Eye (tissue), 1 donor: ENCODE measurements at places on chromosomes 16 and 17.

- no peak for DNase-seq
Observed at GRCh38 chr17:72349491-72349995, 228.7 kb downstream of the SOX9 start.

- DNase-seq = no peak
Observed at GRCh38 chr17:39118674-39119419, 32.6 kb downstream of the PLXDC1 start.

DNA sequence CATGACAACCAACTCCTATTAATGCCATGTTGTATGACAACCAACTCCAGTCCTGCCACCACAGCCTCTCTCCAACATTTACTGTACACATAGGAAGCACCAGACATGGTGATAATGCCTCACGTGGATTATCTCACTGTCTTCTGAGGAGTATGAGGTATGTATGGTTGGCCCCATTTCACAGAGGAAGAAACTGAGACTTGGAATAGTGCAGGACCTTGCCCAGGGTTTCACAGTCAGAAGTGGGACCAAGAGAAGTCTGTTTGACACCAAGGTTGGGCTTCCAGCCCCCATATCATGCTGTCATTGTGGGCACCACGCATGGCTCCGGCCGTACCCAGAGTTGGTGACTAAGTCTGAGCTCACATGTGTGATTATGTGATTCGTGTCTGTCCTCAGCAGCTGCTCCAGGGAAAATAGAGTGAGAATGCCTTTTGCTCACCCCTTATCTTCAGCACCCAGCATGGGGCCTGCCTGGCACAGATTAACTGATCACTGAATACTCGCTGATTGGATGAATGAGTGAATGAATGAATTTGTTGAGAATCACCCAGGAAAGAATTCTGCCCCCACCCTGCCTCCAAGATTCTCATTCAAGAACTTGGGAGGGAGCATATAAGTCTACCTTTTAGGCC, 204.1 kb upstream of the NLRP1 start:
- no peak for DNase-seq

- DNase-seq = no peak
Observed at GRCh38 chr16:83116274-83116892, 489.6 kb downstream of the CDH13 start.

GRCh38 chr17:13917634-13918033, 151.7 kb upstream of the COX10 start:
- peak; percentile 3 for DNase-seq

- DNase-seq = peak; percentile 19
Observed at GRCh38 chr16:10332241-10332640, 53.6 kb upstream of the ATF7IP2 start.

DNA sequence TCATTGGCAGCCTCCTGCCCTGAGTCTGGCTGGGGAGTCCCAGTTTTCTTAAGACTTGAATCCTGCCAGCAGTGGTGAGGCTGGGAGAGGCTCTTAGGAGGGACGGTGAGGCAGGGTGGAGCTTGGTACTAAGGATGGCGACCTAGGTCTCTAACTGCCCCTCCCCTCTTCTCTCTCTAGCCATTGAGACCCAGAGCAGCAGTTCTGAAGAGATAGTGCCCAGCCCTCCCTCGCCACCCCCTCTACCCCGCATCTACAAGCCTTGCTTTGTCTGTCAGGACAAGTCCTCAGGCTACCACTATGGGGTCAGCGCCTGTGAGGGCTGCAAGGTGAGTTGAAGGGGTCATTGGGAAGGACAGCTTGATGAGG, 16.4 kb downstream of the GJD3 start:
- no peak for DNase-seq

- peak; percentile 91 for DNase-seq
Observed at GRCh38 chr17:81601525-81602120, 35.3 kb downstream of the NPLOC4 start.

DNA sequence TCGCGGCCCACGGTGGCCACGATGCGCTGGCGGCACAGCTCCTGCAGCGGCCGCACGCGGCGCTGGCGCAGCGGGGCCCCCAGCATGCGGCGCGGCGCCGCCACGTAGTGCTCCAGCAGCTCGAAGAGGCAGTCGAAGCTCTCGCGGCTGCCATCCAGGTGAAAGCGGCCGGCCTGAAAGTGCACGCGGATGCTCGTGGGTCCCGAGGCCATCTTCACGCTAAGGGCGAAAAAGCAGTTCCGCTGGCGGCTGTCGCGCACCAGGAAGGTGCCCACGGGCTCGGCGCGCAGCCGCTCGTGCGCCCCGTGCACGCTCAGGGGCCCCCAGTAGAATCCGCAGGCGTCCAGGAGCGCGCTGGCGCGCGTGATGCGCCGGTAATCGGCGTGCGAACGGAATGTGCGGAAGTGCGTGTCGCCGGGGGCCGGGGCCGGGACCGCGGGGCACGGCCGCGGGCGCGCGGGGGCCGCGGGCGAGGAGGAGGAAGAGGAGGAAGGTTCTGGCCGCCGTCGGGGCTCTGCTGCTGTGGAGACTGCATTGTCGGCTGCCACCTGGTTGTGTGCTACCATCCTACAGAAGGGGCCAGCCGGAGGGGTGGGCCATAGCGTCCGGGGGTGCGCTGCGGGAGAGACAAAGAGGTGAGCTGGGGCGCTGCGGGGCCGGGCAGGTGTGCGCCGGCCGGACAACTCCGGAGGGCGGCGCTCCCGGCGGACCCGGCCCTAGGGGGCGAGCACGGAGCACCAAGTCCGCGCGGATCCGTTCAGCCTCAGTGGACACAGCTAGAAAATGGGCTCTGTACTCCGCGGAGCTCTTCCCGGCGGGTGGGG, 879 bp downstream of the SOCS1 start:
- peak; percentile 76 for DNase-seq

DNA sequence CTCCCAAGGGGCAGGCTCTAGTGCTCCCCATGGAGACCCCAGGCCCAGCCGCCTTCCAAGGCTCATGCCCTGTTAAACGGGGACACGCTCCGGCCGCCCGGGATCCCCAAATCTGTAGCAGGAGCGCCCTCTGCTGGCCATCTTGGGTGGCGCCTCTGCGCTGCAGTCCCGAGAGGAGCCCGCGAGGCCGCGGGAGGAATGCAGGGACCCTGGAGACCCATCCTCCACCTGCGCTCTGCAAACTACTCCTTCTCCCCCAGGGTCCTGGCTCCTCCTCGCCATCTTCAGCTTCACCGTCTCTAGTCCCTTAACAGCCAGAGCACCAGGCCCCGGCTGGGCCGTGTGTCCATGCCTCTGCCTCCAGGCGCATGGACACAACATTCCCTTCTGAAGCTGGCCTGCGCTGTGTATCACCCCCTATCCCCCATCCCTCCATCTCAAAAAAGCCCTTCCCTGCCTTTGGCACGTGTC, 23.6 kb upstream of the KRT17 start:
- DNase-seq = peak; percentile 96

- DNase-seq = no peak
Observed at GRCh38 chr16:69465881-69466280, 41.5 kb downstream of the CYB5B start.

GRCh38 chr16:10502776-10503175, 77.6 kb downstream of the EMP2 start:
- no peak for DNase-seq

- no peak for DNase-seq
Observed at GRCh38 chr16:27269300-27270150, 953 bp upstream of the NSMCE1 start.

- no peak for DNase-seq
Observed at GRCh38 chr17:79678736-79679255, 51.9 kb upstream of the ENPP7 start.

DNA sequence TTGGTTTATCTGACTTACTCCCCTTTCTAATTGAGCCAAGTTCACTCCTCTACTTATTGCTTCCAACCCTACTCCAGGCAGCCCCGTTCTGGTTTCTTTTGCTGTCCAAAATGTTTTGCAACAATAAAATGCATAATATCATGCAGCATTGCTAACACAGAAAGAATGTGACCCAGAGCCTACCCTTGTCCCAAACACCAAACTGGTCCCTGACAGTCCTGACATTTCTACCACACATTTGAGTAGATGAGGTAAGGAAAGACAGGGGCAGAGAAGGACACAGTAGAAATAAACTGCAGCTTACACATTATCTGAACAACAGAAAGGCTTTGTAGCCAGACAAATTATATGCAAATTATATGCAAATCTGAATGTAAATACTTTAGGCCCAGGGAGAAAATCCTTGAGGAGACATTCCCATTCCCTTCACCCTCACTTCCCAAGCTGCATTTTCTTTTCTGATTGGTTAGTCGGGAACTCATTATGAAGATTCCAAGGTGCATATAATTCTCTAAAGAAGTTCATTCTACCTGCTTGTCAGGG, 31.6 kb downstream of the SOX9 start:
- DNase-seq = no peak

- DNase-seq = no peak
Observed at GRCh38 chr17:16934836-16935235, 37.1 kb downstream of the TNFRSF13B start.

GRCh38 chr17:62750631-62751051, 57.5 kb downstream of the MARCHF10 start:
- peak; percentile 86 for DNase-seq

DNA sequence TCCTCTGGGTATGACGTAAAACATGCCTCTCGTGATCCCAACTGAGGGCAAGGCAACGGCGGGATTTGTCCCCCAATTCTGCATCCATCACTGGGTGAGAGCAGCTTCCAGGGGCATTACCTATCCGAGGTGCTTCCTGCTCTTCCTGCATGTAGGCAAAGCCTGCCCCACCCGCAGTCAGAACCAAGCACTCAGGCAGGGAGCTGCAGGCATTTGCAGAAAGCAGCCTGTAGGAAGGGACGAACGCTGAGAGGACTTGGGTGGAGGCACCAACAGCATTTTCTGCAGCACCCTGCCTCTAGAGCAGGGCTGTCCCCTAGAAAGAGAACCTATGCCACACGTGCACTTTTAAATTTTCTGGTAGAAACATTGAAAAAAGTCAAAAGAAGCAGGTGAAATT, 5.5 kb downstream of the BCO1 start:
- DNase-seq = no peak

- no peak for DNase-seq
Observed at GRCh38 chr17:62572488-62572887, 55.0 kb upstream of the MRC2 start.

GRCh38 chr17:81249223-81250040, 10.3 kb downstream of the NDUFAF8 start:
- DNase-seq = no peak

DNA sequence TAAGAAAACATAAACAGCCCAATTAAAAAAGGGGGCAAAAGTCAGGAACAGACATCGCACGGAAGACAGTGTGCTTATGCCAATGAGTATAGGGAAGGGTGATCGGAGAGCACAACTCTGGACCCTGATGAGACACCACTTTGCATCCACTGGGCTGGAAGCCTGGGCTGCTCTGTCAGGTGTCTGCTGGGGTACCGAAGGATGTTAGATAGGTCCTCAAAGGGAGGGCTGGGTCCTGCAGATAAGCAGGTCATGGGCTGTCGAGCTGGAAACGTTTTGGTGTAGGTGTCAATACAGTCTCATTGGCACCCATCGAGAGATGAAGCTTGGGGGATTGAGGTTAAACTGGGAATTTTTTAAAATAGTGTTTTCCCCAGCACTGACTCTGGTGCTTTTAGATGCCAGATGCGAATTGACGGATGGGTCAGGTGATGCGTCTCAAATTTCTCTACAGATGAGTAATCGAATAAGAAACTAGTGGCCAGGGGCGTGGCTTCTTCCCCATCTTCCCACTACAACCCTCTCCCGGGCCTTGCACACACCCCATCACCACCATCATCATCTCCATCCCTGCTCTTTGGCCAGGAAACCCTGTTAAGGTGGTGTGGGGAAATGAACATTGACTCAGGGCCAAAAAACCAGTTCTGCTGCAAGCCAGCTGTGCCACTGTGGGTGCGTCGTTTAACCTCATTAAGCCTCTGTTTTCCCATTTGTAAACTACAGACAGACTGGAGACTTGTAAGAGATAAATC, 47.8 kb upstream of the IRF8 start:
- no peak for DNase-seq

- DNase-seq = peak; percentile 70
Observed at GRCh38 chr17:21453144-21453898, 77.2 kb downstream of the KCNJ12 start.

DNA sequence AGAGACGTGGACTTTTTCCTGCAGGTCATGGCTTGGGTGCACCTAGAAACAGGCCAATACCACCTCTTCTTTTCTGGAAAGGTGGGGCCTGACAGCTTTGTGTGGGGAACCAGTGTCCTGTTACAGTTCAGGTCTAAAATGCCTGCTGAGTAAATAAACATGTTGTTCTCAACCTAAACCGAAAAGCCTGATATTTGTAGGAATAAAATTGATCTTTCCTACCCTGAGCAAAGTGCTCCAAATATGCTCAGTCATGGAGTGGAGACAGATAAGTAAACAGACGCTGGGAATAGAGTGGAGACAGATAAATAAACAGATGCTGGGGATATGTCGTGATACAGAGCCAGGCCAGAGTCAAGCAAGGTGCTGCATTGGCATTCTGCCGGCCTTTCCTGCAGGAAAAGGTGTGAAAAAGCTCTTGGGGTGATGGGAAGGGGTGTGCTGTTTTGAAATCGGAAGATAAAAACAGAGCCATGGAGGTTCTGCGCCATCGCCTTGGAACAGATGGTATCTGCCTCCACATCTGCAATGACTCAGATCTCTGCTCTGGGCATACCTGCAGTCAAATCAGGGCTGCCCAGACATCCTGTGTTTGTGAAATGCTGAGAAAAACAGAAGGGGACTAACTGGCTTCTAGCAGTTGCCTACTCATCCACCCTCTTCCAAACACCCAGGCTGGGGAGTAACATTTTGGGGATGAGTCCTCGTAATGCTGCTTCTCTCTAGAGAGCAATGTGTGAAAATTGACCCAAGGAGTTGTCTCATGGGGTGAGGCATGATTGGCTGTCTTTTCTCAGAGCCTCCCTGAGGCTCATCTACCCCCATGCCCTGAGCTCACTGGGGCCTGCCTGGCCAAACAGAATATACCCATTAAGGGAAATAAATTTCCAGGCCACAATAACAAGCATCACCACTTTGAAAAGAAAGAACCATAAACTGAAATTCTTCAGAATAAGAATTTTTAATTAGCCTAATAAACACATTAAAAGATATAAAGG, 16.8 kb upstream of the TRPV2 start:
- DNase-seq = no peak

DNA sequence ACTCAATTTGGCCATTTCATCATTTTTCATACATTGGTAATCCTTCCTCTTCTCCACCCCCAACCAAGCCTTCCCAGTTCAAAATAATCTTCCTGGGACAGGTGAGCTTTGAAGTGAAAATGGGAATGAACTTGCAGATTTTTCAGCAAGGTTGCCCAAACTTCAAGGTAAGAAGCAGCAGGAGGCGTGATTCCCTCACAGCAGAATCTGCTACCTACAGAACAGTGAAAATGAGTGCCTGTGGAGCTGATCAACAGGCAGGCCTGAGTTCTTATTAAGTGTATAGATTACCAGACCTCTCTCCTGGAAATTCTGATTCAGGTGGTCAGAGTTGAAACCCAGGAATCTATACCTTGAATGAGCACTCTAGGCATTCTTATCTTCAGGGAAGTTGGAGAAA, 356.6 kb downstream of the RBFOX1 start:
- DNase-seq = no peak

DNA sequence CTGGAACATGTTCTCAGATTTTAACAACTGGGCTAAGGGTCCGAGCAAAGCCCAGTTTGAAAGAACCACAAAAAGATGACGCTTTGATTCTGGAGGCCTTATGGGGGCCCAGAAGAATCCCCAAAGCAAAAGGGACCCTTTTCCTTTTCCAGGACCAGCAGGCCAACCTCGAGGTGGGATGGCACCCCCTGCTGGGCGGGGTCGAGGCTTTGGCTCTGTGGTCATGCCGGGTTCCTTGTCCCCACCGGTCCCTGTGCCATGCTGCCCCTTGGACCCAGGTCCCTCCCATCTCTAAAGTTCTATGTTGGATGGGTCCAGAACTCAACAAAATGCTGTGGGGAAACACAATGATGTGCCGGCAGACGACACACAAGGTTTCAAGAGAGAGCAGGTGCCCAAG, 30.9 kb downstream of the TMEM204 start:
- no peak for DNase-seq

- DNase-seq = no peak
Observed at GRCh38 chr17:54451051-54451450, 449.6 kb upstream of the TOM1L1 start.
